ENCODE measurements at places on chromosomes 5 and 9.

DNA sequence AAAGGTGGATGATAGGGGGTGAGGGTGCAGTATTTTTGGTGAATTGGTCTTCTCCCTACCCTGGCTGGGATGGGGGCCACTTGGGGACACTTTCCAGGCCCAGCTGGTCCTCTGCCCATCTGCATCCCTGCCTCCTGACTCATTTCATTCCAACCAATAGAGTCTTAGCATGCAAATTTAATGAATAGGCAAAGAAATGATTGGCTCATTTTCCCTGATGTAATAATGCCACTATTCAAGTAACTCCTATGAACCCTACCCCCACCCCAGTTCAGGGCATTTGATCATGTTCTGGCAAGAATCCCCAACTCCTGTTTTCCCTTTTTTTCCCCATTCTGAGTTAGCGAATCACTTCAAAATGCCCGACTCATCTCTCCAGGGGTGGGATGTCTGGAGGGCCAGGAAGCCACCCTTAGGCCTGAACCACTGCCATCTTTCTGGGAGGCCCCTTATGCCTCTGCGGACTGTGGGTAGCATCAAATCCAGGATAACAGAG is 56.7 kb downstream of the PCDH1 start:
- no peak for DNase-seq

- DNase-seq: no peak
Measured at GRCh38 chr5:64462391-64462790, 43.4 kb upstream of the RGS7BP start.

GRCh38 chr5:177995691-177996595 is at the start of gene PROP1:
PROP1 (minus strand) TSS chr5:177996242; CDS start chr5:177995933, 309 bp downstream.
- no peak for DNase-seq

- DNase-seq: no peak
Measured at GRCh38 chr5:27008604-27009539, 29.5 kb downstream of the CDH9 start.

DNA sequence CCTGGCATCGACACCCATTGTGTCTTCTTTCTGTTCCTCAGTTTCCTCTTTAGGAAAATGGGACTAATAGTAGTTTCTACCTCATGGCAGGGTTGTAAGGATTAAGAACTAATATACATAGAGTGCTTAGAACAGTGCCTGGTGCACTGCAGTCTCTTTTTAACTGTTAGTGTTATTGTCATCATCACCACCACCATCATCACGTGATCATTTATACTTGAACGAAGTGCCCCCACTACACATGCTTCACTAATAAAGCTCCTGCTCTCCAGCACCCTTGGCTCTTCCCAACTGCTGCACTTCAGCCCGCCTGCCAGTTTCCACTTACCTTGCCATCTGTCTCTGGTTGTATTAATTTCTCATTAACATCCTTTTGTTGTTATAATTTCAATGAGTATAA is 35.8 kb upstream of the MAST4 start:
- no peak for DNase-seq

DNA sequence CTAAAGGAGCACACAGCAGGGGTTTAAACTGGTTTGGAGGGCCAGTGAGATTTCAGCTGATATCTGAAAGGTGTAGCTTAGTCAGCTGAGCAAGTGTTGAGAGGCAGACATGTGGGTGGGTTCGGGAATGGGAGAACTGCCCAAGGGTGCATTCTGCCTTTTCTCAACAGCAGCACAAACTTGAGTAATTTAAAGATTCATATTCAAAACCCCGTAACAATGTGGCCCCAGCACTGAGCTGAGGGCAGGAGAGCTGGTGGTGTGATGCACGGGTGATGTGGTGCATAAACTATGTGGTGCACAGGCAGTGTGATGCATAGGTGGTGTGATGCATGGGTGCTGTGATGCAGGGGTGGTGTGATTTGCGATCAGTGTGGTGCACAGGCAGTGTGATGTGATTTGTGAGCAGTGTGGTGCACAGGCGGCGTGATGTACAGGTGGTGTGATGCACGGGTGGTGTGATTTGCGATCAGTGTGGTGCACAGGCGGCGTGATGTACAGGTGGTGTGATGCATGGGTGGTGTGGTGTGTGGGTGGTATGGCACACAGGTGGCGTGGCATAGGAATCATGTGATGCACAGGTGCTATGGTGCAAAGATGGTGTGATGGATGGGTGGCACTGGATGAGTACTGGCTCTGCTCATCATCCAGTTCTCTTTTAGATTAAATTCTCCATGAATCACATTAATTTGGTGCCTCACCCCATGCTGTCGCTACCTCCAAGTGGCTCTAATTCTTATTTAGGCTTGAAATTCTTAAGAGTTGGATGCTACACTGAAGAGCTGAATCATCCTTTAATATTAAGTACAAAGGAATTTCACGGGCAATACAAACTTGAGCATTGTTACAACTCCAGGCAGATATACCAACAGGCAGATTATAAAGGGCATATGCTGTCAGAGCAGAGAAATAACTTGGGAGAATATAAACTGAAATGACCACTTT is 53.6 kb downstream of the DAP start:
- DNase-seq: no peak

DNA sequence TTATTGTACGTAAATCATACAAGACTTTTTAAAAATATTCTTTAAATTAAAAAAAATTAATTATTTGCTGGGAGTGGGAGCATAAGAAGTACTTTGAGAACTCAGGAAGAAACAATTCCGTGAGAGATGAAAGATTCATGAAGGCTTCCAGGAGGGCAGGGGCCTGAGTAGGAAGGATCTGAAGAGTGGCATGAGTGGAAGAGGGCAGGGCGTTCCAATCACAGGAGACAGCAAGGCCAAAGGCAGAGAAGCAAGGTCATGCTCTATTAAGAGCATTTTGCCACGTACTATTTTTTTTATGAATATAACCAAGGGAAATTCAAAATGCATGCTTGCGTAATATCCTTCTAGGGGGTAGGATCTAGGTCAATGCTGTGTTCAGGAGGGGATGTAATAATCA is 265.5 kb downstream of the ZNF608 start:
- DNase-seq: no peak

- no peak for DNase-seq
Measured at GRCh38 chr5:160423099-160423498, 1.4 kb downstream of the PTTG1 start.

- no peak for DNase-seq
Measured at GRCh38 chr5:66174338-66174737, 30.2 kb downstream of the SREK1 start.

DNA sequence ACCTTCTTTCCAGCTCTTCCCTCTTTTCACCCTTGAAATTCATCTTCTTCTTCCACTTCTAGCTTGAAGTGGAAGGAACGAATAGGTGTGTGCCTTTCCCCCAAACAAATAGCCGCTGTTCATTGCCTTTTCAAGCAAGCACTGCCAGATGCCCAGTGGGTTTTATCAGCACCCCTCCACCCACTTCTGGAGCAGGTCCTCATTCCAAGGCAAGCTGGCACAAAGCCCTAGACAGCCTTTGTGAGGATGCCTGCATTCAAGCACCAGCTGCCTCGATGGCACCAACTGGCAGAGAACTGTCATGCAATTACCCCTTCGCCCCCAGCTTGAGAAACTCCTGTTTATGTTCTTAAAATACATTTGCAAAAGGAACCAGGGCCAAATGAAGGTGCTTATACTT is 36.5 kb downstream of the SERINC5 start:
- no peak for DNase-seq

GRCh38 chr5:643351-643801 is 31.2 kb downstream of the CEP72 start:
- no peak for DNase-seq

- DNase-seq: no peak
Measured at GRCh38 chr9:90600029-90600428, 42.6 kb downstream of the DIRAS2 start.

GRCh38 chr9:117413346-117414219 is 1.3 kb downstream of the ASTN2 start:
- DNase-seq: no peak

DNA sequence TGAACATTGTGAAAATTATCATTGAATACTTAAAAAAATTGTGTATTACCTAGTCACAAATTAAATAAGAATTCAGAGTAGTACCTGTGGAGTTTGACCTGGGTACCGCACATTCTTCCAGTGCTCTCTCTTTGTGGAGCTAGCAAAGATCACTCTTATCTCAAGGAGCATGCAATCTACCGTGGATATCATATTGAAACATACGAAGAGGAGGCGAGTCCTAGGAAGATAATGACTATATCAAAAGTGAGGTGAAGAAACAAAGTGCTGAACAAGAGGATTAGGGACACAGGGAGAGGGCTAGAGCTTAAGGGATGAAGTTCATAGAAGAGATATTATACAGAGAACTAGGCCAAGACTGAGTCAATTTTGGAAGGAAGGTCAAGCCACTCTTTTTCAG is 55.9 kb upstream of the NR3C1 start:
- no peak for DNase-seq

DNA sequence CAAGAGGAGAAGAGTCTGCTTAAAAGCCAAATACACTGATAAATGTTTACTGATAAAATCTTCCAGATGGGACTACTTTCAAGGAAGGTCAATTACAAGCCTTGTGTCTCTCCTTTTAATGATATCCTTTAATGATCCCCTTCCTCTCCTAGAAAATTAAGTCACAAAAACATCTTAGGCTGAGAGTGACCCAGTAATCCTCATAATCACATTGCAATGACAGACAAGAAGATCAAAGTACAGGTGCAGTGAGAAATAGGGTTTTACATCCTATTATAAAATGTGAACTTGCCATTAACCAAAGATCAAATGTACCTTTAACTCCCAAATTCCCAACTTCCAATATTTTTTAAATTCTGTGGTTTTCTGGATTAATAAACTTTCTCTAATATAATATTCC is 514.8 kb downstream of the RAB3C start:
- DNase-seq: no peak

DNA sequence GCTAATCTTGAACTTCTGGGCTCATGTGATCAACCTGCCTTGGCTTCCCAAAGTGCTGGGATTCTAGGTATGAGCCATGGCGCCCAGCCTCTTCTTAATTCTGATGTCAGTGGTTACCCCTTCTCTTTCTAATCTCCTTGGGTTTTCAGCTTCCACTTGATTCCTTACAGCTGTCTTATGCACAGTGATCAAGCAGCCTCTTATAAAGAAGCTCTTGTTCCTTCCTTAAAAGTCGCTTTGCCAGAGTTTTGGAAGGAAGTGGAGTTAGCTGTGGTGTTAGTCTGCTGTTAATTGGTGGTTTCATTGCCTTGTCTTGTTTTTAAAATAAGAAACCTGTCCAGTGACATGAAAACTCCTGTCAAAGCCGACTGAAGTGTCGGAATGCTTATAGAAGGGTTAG is 128.1 kb upstream of the CACNA1B start:
- no peak for DNase-seq

- DNase-seq: no peak
Measured at GRCh38 chr5:108703313-108703712, 44.4 kb upstream of the FER start.

- DNase-seq: no peak
Measured at GRCh38 chr5:168132241-168132641, 159.2 kb upstream of the WWC1 start.

GRCh38 chr9:99425124-99425523 is 203.0 kb downstream of the SEC61B start:
- DNase-seq: no peak

DNA sequence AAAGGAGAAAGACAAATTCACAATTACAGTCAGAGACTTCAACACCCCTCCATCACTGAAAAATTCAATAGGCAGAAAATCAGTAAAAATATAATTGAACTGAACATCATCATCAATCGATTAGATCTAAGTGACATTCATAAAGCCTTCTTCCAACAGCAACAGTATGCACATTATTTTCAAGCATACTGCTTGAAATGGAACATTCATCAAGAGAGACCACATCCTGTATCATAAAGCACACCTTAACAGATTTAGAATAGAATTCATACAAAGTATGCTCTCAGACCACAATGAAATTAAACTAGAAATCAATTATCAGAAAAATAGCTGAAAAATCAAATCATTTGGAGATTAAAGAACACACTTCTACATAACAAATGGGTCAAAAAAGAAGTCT is 39.1 kb downstream of the ERMP1 start:
- DNase-seq: no peak

- DNase-seq: no peak
Measured at GRCh38 chr5:121945261-121945660, 16.5 kb upstream of the SRFBP1 start.

DNA sequence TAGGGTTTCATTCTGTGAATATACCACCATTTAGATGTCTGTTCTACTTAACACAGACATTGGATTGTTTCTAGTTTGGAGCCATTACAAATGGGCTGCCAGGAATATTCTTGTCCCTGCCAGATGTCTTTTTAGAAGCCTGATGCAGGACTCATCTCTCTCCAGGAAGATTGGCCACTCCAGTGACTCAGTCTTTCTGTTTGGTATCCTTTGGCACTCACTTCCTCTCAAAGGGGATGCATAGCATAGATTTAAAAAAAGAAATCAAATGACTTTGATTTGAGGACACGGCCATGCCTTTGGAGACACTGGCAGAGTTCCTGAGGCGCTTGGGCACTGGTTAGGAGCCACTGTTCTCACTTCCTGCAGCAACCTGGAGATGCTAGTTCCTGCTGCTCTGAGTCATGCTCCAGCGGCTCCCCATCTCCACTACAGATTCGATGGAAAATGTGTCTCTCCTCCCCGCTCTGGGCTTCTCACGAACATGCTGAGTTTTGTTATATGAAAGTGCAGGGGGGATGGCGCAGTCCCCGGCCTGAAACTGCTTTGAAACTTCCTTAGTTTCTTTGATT is 3.5 kb upstream of the ZNF366 start:
- no peak for DNase-seq

GRCh38 chr5:143782588-143783386 is 29.2 kb upstream of the HMHB1 start:
- DNase-seq: no peak

GRCh38 chr9:137592767-137593166 is 2.5 kb upstream of the ZMYND19 start:
- DNase-seq: no peak

- no peak for DNase-seq
Measured at GRCh38 chr9:17623965-17624364, 45.1 kb downstream of the SH3GL2 start.

DNA sequence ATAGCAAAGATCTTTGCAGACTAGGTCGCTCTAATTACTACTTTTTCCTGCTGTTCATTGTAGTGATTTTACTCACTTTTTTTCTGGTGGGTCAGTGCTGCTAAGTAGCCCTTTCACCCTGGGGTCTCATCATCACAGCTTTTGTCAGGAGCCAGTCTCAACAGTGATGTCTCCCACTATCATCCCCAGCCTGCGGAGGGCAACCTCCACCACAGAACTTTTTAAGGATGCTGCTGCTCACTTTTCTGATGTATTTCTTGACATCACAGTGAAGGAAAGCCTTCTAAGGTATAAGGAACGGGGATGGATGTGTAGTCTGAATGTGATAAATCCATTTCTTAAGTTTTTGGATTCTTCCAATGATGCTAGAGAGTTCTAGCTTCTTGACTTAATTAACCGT is 242.5 kb upstream of the RIOK2 start:
- no peak for DNase-seq
